ENCODE measurements at places on chromosomes 13 and 19.
A peak's percentile ranks its signal among the peaks of the same experiment; 100 is the strongest.

DNA sequence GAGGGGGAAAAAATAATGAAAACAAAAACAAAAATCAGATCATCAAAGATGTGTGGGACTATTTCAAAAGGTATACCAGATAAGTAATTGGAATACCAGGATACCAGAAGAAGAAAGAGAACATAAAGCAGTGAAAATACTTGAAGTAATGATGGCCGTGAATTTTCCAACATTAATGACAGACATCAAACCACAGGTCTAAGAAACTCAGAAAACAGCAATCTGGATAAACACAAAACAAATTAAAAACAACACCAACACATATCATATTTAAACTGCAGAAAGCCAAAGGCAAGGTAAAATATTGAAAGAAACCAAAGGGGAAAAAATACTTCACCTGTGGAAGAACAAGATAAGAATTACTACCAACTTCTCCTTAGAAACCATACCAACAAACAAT, 24.2 kb upstream of the UFM1 start:
- no peak for DNase-seq

GRCh38 chr19:17626456-17627015, 61.6 kb downstream of the UNC13A start:
- no peak for DNase-seq

GRCh38 chr19:40604647-40605215, 3.6 kb downstream of the LTBP4 start:
- no peak for DNase-seq

- DNase-seq: no peak
Measured at GRCh38 chr19:54790711-54791110, 12.7 kb upstream of the KIR2DL4 start.

GRCh38 chr13:88919970-88920628, 1248.9 kb downstream of the SLITRK5 start:
- no peak for DNase-seq

DNA sequence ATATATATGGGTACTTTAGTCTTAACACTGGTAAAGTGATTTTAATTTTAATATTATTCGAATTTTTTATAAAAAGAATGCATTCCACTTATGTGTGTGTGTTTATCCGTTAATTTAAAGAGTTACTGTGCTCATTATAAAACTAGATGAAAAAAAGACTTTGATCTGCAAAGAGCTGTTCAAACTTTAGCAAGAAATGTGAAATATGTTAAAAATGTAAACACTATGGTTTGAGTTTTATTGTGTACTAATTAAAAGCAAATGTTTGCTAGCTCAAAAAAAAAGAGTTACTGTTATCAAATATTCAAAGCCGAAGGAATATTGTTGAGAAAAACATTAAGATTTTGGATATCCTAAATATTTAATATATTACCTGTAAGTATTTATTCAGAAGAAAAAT, 34.5 kb downstream of the UFM1 start:
- DNase-seq: no peak

DNA sequence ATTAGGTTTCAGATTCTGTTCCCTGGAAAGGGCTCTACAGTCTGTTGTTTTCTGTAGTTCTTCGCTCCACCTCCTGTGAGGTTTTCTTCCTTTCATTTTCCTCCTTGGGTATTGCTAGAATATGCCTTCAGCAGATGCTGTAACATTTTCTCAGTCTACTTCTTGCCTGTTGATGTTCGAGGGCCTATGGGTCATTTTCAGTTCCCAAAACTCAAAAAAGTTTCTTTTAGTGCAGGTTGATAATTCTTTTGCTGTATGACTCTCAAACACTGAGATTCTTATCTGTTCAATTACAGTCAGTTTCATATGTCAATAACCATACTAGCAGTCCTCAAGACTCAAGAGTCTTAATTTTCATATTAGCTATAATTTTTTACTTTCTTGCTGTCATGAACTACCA, 268.3 kb downstream of the RFC3 start:
- no peak for DNase-seq

- peak; percentile 64 for DNase-seq
Measured at GRCh38 chr13:41562083-41562482, 104.7 kb downstream of the RGCC start.

GRCh38 chr19:50878851-50879250, 5.6 kb downstream of the KLK2 start:
- DNase-seq: no peak

GRCh38 chr19:40697007-40697406, 6.6 kb upstream of the NUMBL start:
- DNase-seq: no peak

DNA sequence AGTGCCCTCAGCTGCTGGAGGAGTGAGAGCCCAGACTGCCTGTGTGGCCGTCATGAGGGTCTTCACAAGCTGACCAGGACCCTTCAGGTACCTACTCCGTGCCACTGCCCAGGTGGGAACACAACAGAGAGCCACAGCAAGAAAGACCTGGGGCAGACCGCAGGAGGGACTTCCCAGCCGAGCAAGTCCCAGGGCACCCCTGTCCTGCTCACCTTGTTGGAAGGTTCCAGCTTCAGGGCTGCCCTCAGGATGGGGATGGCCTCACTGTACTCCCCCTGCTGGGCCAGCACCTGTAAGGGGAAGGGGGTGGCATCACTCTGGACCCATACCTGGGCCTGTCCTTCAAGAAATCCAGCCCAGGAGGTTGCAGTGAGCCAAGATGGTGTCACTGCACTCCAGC, 10.3 kb downstream of the FKBP8 start:
- DNase-seq: no peak

- no peak for DNase-seq
Measured at GRCh38 chr19:17075864-17076542, 426 bp downstream of the MYO9B start.

DNA sequence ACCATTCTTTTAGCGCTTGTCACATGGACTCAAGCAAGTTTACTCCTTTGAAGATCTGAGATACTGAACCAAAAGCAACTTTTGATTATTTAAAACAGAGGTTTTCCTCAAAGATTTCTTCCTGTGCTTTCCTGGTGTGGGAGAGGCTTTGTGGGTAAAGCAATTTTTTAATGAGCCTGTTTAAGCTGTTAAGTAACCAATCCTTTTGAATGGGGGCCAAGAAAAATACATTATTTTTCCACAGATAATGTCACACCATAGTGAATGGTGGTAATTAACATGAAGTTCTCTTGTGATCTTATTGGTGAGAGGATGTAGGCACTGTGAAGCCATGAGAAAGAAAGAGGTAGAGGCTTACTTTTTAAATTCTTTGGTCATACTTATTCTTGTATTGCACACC, 55.8 kb upstream of the OBI1 start:
- no peak for DNase-seq

DNA sequence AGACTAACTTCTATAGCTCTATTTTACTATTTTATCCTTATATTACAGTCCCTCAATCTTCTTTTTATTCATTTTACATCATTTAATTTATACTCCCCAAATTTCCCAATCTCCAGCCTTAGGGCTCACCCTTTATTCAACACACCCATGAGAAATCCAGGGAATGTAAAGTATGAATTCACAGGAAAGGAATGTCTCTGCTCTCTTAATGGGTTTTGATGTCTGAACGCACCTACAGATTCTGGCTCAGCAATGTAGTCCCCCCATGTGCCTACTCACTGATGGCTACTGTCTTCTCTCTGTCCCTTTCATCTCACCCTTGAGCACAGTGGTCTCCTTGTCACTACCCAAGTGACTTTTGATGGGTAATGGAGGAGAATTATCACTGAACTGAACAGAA, 32.8 kb downstream of the TNFSF13B start:
- no peak for DNase-seq

DNA sequence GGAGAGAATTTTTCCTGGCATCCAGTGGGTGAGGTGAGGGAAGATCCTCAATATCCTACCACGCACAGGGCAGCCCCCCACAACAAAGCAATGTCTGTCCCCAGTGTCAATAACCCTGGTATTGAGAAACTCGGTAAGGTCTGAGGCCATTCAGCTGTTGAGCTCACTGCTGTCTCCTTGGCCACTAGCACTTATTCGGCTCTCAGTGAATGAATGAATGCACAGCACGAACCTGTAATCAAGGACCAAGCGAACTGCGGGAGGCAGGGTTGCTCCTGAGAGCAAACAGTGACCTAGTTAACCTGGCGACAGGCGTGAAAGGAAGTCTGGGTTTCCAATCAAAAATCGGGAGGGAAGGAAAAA, 640 bp downstream of the ZSCAN5A start:
- DNase-seq: no peak

GRCh38 chr19:38250428-38250820, 5.8 kb downstream of the PPP1R14A start:
- no peak for DNase-seq

DNA sequence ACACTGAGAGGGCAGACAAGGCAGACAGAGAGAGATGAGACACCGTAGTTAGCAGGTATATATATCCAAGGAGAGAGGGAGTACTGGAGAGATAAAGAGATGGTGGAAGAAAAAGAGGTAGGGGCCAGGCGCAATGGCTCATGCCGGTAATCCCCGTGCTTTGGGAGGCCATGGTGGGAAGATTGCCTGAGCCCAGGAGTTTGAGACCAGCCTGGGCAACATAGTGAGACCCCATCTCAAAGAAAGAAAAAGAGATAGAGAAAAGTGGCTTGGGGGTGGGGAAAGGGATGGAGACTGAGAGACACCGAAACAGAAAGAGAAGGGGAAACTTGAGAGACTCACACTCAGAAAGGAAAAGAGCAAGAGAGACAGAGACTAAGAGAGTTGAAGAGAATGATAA, 2.5 kb downstream of the RAB4B start:
- no peak for DNase-seq

- no peak for DNase-seq
Measured at GRCh38 chr13:99894105-99894839, 77.3 kb downstream of the ZIC5 start.

DNA sequence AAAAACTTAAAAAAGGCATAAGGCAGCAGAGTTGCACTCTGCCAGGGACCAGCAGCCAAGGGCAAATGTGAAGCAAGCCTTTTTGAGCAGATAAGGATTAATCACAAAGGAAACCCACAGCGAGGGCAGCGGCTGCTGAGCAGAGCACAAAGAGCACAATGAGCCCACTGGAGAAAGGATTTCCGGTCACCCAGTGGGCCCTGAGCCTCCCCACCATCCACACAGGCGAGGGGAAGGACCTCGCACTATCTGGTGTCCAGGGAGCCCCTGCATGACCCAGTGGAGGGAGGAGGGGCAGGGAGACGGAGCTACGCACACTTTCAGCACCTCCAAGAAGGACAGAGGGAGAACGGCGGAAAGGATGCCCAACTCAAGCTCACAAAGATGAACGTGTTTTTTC, 40.0 kb downstream of the COL4A1 start:
- no peak for DNase-seq

DNA sequence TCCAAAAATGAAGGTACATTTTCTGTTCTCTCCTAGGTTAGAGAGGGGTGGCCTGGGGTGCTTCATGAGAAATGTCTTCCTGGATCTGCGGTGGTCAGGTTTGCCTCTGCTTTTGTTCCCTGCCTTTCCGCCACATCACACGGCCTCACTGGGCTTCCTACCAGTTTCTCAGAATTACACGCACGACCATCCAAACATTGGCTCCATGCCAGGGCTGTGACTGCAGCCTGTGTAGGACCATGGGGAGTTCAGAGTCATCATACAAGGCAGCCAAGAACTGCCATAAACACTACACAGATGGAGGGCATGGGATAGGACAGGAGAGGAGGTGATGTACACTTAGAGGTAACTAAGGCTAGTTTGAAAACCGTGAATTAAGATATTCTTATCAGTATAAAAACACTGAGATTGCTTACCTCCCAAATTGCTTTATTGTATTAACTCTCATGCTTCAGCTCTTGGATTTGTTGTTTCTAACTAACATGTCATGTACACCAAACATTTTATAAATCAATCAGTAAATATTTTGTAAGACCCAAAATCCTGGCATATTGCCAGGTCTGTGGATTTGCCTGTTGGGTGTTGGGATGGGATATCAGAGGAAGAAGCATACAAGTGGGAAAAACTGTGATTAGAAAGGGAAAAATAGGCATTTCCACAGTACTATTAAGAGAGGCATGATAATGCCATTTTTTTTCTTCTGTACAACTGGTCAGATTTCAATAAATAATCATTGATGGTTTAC, 45.2 kb downstream of the CDADC1 start:
- DNase-seq: peak; percentile 23

DNA sequence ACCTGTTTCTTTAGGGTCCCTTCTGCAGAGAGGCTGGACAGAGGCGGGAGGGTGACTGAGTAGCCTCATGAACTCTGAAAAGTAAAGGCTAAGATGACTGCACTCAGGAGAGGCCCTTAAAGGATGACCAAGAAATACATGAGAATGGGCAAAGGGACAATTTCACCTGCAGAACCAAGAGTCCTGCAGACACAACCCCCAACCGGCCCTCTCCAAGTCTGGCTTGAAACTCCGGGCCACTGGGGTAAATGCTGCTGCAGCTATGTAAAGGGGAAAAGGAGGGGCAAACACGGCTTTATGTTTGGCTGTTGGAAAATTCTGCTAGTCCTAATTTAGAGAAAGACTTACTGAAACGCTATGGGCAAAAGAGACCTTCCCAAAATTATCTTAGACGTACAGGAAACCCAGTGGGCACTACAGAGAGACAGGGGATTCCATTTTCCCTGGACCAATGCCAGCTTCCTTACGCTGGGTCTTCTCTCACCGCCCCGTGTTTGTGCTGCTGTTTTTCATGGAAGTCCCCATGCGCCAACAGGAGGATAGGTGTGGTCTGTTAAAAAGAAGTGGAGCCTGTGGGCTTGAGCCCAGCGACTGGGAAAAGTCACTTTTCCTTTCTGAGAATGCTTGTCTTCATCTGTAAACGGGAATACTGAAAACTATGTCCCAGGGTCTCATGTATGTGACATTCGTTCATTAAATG, 10.6 kb downstream of the COL4A2 start:
- no peak for DNase-seq

DNA sequence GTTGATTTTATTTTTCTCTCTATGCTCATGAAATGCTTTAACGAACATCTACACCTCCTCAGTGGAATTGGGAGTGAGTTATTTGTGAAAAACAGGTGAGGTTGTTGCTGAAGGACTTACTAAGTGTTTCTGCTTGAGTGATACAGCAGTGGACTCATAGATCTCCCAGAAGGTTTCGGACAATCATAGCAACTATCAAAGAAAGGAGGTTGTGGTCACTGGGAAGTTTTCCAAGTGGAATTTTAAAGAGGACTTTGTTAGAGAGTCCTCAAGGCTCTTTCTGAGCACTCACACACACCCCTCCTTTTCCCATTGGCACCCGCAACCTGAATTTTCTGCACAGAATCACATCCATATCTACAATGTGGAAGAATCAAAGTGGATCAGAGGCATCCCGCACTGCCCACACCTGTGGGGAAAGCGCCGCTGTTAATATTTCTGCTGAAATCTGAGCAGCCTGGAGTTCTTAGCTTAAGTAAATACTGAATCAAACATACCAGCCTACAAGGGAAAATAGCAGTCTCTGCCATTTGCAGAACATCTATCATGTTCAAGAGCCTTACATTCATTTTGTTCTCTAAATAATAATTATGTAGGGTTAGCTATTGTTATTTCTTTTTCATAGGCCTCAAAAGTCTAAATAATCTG, 719.4 kb downstream of the DIAPH3 start:
- DNase-seq: no peak

DNA sequence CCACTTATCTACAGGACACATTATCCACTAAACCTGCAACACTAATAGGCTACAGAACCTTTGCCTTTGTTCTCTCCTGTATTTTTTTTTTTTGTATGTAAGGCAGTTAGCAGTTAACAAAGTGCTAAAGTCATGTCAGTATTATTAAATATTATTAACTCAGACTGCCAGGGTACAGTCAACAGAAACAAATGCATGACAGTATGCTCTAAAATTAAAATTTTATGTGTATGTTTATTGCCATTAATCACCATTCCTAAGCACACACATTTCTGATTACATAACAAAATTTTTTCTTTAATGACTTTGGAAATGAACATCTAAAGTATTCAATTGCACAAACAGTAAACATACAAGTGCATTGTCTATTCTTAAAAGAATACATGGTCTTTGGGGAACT, 41.7 kb downstream of the XPO4 start:
- no peak for DNase-seq

Measured in H4 (cell line).